ENCODE measurements at places on chromosomes 2 and 18.
A peak's percentile ranks its signal among the peaks of the same experiment; 100 is the strongest.

- DNase-seq = no peak
Observed at GRCh38 chr2:186827862-186828492, 21.0 kb downstream of the ZSWIM2 start.

- DNase-seq = no peak
Observed at GRCh38 chr2:178512484-178512883, 32.2 kb downstream of the PLEKHA3 start.

DNA sequence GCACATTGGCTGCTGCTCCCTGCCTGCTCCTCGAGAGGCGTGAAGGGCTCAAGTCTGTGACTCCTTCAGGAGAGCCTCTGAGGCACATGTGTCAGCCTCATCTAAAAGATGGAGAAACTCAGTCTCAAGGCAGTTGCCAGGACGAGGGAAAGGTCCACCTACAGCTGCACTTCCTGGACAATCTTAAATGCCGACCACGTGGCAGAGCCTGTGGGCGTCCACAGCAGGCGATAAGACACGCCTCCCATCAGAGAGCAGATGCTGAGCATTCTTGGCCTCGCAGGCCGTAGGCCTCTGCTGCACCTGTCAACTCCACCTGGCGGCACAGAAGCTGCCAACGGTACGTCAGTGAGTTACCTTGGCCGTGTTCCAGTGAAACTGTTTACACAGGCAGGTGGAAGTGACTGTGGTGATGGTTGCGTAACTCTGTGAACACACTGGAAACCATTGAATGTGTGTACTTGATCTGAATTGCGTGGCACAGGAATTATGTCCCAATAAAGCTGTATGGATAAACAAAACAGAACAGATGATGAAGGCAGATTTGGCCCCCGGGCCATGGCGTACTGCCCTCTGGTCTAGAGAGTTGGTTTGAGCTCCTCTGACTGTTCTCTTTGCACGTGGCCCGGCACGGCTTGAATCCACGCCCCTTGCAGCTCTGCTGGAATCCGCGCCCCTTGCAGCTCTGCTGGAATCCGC, 114.5 kb downstream of the RNF144A start:
- peak; percentile 40 for DNase-seq

GRCh38 chr18:59799383-59800015, 100.3 kb upstream of the PMAIP1 start:
- DNase-seq = peak; percentile 64

DNA sequence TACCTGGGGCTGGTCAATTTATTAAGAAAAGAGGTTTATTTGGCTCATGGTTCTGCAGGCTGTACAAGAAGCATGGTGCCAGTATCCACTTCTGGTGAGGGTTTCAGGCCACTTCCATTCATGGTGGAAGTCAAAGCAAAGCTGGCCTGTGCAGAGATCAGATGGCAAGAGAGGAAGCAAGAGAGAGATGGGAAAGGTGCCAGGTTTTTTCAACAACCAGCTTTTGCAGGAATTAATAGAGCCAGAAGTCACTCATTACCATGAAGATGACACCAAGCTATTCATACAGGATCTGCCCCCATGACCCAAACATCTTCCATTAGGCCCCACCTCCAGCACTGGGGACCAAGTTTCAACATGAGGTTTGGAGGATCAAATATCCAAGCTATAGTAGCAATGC, 56.8 kb upstream of the ST3GAL5 start:
- no peak for DNase-seq

DNA sequence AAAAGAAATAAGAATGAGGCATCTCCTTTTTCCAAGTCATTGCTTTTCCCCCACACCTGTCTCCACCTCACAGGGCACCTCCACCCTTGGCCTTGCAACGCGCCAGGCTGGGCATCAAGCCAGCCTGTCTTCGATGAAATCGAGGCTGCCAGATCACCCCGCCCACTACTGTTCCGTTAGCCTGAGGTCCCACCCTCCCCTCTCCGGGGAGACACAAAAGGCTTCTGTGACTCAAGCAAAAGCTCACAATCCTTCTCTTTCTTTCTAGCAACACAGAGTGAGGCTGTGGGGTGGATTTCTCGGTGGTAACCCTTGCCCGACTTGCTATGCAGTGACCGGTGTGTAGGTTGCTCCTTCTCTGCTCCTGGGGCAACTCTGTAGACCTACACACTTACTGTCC, 9.9 kb downstream of the TNP1 start:
- no peak for DNase-seq

- no peak for DNase-seq
Observed at GRCh38 chr2:144279165-144279564, 240.8 kb downstream of the ZEB2 start.

DNA sequence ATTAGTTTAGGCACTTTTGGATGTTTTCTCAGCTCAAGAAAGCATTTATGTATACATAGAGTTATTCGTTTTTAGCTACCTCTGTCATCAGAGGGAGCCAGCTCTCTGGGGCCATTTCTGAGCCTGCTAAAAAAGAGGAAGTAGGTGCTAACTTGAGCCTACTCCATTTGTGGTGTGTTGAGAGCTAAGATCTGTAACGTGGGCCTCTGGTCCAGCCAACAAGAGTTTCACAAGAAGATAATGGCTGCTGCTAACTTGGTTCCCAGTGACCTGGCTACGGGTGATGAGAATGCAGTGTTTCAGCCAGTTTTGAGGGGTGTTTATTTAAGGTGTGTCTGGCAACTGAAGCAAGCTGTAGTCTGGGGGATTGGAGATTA, 182.5 kb downstream of the PRKCE start:
- no peak for DNase-seq

DNA sequence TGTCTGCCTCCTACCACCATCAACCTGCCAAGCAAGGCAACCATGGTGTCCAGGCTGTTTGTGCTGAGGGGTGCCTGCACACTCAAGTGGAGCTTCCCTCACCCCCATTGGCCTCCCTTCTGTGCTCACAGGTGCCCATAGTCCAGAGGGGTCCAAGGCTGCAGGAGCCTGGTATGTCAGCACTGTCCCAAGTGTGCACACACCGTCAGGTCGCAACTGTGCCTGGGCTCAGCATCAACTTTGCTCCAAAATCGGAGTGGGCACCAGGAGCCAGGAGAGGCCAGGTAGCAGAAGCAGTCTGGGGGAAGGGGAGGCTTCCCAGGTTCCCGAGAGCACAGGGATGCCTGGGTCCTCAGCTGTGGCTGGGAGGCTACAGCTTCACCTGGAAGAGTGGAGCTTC, 1528.2 kb upstream of the SLC39A10 start:
- no peak for DNase-seq

GRCh38 chr2:23694058-23695045, 232.6 kb downstream of the ATAD2B start:
- DNase-seq = no peak

DNA sequence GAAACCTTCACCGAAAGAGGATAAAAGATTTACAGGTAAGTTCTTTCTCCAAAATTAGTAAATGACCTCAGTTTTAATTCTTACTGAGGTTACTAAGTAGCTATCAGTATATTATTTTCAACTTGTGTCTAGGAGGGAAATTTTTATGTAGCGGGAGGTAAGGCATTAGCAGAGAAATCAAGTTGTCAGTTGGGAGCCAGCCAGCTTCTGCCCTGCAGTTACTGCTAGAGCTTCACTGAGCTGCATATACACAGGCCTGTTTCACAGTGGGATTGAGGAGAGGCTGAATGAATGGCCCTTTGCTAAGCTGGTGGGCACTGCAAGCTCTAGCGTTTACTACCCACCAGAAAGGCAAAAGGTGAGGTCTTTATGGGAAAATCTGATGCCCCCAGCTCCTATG, 105.7 kb downstream of the ACAA2 start:
- no peak for DNase-seq

GRCh38 chr18:40832362-40832761, 1122.7 kb upstream of the PIK3C3 start:
- no peak for DNase-seq

DNA sequence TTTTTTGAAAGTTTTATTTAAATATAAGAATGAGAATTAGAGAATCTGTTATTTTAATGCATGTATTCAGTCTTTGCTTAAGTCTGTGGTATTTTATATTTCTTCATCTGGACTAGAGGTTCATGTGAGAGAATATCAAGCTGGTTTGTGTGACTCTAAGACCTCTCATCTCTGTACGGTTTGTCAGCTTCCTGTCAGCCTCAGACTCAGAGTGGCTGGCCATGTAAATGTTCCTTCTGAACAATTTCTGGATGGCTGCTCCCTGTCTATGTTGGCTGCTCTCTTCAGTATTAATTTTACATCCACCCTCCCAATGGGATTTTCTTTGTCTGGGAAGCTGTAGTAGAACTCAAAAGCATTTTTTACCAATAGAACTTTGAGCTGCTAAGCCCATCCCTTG, 225.3 kb upstream of the THUMPD2 start:
- no peak for DNase-seq

GRCh38 chr2:158667586-158667985, 127.5 kb upstream of the DAPL1 start:
- no peak for DNase-seq

- no peak for DNase-seq
Observed at GRCh38 chr2:136005462-136006196, 20.2 kb upstream of the DARS1 start.

- no peak for DNase-seq
Observed at GRCh38 chr18:10247021-10247741, 207.3 kb upstream of the APCDD1 start.

GRCh38 chr18:59149007-59149406, 9.3 kb downstream of the SEC11C start:
- DNase-seq = no peak

DNA sequence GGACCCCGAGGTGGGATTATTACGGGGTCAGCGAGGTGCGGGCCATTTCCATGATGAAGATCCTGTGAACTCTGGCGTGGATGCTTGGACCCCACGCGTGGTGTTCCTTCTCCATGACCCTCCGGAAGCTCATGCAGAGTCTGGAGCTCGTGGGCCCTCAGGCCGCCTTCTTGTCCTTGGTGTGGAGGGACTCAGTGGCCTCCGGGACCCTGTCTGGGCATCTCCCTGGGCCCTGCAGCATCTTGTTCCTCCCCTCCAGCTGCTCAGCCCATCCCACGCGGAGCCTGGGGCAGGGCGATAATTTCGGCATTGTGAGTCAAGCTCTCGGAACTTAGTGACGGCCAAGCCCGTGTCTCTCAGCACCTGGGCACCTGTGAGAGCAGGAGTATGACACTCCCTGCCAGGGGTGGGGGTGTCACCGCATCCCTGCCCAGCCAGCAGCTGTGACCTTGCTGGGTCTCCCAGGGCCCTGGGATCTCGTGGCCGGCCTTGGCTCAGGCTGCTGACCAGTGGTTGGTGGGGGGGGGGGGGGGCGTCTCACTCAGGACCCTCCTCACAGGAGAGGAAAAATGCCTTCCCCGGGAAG, 24.6 kb downstream of the RTP5 start:
- DNase-seq = no peak

DNA sequence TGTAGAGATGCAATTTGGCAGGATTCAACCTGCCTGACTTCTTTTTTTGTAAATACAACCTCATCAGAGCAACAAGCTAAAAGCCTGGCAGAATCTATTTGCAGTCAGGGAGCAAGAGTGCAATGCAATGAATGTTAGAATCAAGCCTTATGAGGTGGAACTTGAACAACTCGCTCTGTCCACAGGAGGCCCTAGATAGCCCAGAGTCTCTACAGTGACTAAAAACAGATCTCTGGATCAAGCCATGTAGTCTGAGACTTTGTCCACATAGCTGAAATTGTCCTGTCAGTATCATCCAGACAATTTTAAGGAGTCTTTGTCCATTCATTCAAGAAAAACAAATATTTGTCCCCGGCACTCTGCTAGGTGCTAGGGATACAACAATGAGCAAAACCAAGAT, 32.0 kb upstream of the CDK5R2 start:
- no peak for DNase-seq

DNA sequence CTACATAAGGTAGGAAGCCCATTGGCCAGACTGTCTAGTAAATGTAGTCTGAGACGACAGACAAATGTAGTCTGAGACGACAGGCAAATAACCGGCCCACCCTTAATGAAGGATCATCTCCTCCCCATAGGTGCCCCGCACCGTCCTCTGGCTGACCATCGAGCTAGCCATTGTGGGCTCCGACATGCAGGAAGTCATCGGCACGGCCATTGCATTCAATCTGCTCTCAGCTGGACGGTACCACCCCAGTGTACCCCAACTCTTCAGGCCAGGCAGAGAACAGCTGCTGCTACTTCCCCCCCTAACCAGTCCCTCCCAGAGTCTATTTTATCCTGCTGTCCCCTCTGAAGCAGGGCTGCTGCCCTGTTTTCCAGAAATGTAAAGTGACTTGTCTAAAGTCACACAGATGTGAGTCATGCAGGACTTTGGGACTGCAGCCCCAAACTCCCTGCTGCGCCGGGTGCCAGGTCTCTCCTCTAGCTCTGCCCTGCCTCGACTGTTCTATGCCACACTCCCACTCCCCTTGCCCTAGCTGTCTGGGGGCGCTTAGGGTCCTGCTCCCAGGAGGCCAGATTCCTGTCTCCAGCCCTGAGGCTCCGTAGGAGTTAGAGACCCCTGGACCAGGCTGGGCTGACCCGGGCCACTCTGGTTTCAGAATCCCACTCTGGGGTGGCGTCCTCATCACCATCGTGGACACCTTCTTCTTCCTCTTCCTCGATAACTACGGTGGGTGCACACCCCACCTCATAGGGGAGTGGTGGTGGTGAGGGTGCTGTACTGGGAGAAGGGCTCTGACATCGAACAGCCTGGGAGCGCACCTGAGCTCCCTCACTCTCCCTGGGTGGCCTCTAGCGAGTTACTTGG, 4.7 kb downstream of the SLC11A1 start:
- no peak for DNase-seq

DNA sequence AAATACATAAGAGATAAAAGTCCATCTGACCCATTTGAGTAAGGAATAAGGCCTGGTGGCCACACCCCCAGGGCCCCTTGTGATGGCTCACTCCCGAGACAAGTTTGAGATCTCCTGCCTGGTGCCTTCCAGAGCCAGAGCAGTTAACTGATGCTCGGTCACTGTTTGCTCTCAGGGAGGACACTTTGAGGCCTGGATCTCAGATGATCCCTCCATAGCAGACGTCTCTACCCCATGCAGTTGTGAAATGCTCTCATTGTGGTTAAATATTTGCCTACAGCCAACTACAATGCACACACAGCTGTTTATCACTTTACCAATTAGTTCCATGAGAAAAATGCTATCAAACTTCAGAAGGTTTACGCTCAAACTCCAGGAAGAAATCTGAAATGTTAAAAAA, 12.3 kb downstream of the GYPC start:
- no peak for DNase-seq

DNA sequence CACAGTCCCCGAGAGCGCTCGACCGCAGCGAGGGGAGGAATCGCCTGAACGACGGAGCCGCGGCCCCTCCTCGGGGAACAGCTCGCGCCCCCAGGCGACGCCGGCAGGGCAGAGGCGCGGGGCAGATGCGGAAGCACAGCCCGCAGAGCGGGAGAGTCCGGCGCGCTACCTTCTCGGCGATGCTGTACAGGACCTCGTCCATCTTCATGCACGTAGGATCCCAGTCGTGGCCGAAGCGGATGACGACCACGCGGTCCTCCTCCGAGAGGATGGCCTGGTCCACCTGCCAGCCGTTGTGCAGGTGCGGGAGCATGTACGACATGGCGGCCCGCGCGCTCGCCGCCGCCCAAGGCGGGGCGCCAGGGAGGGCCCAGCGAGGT, 302 bp downstream of the TXNL4A start:
- DNase-seq = no peak

GRCh38 chr18:63730773-63731172, 28.0 kb downstream of the SERPINB11 start:
- no peak for DNase-seq

GRCh38 chr2:86825693-86826381, 35.1 kb upstream of the CD8A start:
- no peak for DNase-seq

- no peak for DNase-seq
Observed at GRCh38 chr2:213243189-213244044, 40.8 kb upstream of the SPAG16 start.

GRCh38 chr2:208392300-208392699, 14.3 kb upstream of the PTH2R start:
- no peak for DNase-seq

- no peak for DNase-seq
Observed at GRCh38 chr18:77433076-77433475, 183.4 kb downstream of the GALR1 start.

Data from HFF-Myc (cell line).